ENCODE measurements at places on chromosomes 12 and 14.

DNA sequence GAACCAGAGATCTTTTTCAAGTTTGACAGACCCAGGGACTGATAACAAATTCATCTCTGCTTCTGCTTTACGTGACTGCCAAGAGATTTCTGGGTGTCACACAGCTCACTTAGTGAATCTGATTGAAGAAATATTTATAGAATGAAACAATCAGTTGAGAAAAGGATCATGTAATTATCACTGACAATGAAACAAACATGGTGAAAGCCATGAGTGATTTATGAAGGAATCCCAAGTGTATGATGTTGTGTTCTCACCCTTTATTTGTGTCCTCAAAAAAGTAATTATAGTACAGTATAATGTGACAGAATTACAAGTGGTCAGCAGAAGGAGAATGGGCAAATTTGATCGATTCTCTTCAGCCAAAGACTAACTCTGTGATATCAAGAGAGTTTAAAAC lies 177.3 kb downstream of the BMP4 start:
- DNase-seq = no peak

DNA sequence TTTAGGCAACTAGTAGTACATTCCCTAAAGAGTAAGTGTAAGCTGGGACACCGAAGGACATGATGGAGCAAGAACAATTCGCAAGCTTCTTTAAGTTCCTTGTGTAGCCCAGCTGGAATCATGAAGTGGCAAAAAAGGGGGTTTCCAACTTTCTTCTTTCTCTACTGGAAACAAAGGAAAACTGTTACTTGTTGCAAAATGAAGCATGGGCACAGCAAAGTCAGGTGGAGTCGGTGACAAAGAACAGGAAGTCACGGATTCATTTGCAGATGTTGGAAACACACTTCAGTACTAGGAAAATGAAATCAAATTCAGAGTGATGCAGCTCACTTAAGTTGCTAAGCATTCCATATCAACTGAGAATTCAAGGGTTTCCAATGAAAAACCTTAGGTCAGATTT lies 706.9 kb upstream of the STXBP6 start:
- DNase-seq = no peak

GRCh38 chr14:60648934-60649874 lies at the start of gene SIX1:
Gene SIX1 (minus strand): TSS chr14:60649477. CDS start chr14:60649189, 288 bp downstream.
- no peak for DNase-seq

GRCh38 chr12:66763467-66763866 lies 84.6 kb upstream of the GRIP1 start:
- no peak for DNase-seq

GRCh38 chr14:50377550-50378085 lies 19.1 kb downstream of the CDKL1 start:
- DNase-seq = no peak
